ENCODE measurements at places on chromosomes 12 and 14.
A peak's percentile ranks its signal among the peaks of the same experiment; 100 is the strongest.

GRCh38 chr14:89681086-89682018, 264.3 kb upstream of the FOXN3 start:
- no peak for DNase-seq

GRCh38 chr14:67987606-67988005, 168.0 kb downstream of the RAD51B start:
- peak; percentile 93 for DNase-seq

DNA sequence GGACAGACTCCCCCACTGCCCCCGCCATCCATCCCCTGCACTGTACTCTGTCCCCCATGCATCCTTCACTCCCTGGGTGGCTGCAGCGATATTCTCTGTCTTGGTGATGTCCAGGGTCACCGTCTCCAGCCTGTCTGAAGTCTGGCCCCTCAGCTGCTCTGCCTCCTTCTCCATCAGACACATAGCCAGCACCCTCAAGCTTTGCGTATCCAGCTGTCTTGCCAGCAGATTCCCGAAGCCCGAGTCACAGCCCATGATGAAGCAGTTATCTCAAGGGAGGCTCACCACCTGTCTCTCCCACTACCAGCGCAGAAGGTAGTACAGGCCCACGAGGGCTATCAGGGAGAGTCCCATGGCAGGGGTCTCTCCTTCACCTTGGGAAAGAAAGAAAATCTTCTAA, 77.8 kb downstream of the HSD17B6 start:
- no peak for DNase-seq

DNA sequence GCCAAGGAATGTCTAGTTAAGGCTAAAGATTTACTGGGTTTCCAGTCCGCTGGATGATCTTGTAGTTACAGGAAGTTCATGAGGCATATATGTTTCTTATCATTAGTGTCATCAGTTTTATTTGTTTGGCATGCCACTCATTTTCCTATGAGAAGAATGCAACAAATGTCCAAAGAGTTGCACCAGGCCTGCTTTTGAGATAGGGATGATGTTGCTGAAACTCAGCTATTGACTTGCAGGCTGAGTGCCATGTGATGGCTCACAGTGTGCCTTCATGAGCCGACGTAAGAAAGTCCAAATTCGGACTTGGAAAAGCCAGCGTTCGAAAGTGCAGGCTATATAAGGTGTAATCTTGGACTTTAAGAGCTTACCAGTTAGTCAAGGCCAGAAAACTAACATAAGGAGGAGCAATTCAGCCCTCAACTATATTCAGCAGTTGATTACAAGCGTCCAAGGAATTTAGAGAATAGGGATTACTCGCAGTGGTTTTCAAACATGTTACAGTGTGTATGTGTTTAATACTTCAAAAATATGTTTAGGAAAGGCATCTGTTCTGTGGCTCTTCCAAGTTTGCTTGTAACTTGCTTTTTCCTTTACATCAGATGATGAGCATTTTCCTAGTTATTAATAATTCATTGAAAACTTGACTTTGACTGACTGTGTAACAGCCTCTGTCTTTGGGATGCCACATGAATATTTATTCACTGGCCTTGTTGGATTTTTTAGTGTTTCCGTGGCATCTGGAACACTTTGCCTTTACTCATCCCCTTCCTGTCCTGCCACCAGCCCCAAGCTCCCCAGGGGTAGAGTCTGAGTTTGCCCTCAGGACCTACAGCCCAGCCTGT, 101.3 kb downstream of the LGMN start:
- DNase-seq = peak; percentile 84

DNA sequence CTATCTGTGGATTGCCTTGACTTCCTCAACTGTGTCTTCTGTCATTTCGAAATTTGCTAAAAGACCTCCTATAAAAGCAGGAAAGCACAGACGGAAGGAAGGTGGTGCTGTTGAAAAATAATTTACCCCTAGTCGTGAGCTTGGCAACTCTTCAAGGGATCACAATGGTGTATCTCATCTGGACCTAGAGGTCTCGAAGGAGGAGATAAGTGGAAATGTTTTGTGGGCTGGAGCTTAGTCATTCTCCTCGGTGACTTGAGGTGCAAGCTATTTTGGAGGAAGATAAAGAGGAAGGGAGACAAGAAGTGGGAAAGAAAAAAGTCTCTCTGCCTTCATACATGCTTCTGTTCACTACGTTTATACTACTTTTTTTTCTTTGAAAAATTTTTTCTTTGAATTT, 89.9 kb downstream of the FLRT2 start:
- DNase-seq = no peak

- no peak for DNase-seq
Observed at GRCh38 chr14:24115422-24116127, 826 bp upstream of the NRL start.

DNA sequence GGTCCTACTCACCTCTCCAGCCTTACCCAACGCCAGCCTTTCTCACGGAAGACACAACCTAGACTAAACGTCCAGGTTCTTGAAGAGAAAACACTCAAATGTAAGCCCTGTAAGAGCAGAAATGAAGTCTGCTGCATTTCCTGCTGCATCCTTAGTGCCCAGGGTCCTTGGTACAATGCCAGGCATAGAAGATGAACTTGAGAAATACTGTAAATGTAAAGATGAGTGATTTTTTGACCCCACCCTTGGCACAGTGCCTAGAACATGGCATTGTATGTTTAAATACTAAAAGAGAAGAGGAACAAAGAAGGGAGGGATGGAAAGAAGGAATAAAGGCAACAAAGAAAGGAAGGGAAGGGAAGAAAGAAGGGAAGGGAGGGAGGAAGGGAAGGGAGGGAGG, 514.6 kb downstream of the MED13L start:
- DNase-seq = no peak

- DNase-seq = no peak
Observed at GRCh38 chr12:2335109-2335508, 282.3 kb downstream of the CACNA1C start.

GRCh38 chr12:2588345-2588744, 206.4 kb upstream of the FKBP4 start:
- no peak for DNase-seq

DNA sequence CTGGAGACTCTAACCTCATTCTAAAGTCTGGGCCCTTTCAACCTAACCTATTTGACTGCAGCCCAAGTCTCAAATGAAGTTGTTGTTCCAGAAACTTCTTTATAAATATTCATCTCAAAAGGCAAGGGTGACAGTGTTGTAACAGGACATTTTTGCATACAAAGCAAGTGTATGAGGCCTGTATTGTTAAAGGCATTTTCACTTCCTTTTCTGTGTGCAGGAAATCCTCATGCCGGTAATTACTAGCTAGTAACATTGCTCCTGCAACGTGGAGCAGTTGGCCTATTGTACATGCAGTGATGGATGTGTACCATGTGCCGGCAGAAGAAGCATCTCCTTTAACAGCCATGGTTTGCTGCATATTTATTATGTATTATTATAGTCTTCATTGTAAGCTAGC, 156.5 kb upstream of the RMST start:
- DNase-seq = no peak

- no peak for DNase-seq
Observed at GRCh38 chr14:52146504-52146903, 77.6 kb upstream of the NID2 start.

DNA sequence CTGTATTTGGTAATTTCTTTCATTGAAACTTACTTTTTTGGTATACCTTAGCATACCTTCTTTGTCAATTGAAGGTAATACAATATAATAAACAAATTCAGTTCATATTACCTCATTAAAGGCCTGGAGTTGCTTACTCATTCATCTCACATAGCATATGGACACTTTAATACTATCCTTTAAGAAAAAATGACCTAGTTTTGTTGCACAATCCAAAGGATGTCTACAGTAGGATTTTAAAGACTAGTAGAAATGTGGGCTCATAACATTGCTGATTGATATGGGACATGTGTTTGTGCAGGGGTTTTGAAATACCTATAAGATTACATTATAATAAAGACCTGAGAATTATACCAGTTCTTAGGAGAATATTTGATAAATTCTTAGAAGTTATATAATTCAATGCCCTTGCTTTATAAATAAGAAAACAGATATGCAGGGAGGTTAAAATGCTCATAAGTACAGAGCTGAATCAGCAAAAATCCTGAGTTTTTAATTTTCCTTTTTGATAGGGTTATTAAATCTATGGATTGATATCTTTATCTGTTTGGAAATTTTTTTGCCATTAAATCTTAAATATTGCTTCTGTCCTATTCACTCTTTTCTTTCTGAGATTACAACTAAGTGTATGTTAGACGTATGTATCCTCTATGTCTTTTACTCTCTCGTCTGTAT, 352.1 kb downstream of the ATP23 start:
- no peak for DNase-seq

DNA sequence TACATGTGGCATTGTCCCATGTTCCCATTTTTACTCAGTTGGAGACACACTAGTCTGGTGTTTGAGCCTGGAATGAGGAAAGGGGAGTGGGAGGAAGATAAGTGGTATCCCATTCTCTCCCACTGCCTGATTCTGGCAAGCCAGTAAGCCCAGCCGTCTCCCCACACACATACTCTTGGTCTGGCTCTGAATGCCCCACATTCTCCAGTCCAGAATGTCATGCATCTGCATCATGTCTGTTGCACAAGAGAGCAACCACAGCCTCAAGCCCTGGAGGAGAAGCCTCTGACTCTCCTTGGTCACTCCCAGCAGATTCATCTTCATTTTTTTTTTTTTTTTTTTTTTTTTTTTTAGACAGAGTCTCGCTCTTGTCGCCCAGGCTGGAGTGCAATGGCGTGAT, 48.0 kb downstream of the DRAM1 start:
- no peak for DNase-seq

DNA sequence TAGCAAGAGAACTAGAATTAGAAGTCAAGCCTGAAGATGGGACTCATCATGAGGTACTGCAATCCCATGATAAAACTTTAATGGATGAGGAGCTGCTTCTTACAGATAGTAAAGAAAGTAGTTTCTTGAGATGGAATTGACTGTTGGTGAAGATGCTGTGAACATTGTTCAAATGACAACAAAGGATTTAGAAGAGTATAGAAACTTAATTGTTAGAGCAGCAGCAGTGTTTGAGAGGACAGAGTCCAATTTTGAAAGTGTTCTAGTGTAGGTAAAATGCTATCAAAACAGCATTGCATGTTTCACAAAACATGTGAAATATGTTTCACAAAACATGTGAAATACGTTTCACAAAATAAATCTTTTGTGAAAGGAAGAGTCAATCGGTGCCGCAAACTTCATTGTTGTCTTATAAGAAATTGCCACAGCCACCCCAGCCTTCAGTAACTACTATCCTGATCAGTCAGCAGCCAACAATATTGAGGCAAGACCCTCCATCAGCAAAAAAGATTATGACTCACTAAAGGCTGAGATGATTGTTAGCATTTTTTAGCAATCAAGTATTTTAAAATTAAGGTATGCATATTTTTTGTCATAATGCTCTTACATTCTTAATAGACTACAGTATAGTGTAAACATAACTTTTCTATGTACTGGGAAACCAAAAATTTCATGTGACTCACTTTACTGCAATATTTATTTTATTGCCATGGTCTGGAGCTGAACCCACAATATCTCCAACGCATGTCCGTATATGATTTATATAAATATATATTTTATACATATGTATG, 173.4 kb upstream of the BMP4 start:
- no peak for DNase-seq

DNA sequence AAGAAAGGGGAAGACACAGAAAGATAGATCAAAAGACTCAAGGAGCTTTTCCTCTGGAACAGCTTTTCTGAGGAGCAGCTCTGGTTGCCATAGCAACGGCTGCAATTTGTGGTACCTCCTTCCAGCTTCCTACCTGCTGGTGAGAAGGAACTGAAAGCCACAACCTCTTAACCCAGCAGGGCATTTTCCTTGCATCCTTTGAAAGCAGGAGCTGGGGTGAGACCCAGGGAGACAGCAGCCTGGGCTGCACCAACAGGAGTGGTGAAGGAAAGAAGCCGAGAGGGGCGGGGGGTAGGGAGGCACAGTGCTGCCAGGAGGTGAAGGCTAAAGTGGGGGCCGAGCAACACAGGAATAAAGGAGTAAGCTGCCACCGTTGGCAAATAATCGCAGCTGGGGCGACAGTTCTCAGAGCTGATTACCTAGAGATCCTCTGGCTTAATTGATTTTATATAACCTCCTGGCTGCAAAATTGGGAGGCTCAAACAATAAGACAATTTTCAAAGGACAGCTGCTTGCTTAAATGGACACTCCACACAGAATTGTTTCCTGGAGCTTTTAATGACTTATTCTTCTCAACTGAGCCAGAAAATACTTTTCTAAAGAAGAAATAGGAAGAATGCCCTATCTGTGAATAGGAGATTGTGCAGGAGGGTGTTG, 129.4 kb downstream of the RPAP3 start:
- DNase-seq = no peak

GRCh38 chr14:81178063-81178462, 42.7 kb downstream of the GTF2A1 start:
- DNase-seq = no peak
